ENCODE measurements at places on chromosomes 13 and 19.

- peak; percentile 65 for DNase-seq
Measured at GRCh38 chr13:24288870-24289269, 20.5 kb upstream of the C1QTNF9 start.

DNA sequence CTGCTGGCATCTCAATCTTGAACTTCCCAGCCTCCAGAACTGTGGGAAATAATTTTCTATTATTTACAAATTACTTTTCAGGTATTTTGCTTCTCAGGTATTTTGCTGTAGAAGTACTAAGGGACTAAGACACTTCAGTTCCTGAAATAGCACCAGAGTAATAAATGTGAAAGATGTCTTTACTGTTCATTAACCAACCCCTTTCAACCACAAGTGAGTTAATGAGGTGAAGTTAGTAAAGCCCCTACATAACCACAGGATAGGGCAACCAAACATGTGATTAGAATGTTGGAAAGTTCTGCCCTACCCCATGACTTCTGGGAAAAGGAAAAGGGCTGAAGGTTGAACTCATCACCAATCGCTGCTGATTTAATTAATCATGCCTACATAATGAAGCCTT lies 2.7 kb upstream of the ZNF345 start:
- DNase-seq: no peak

DNA sequence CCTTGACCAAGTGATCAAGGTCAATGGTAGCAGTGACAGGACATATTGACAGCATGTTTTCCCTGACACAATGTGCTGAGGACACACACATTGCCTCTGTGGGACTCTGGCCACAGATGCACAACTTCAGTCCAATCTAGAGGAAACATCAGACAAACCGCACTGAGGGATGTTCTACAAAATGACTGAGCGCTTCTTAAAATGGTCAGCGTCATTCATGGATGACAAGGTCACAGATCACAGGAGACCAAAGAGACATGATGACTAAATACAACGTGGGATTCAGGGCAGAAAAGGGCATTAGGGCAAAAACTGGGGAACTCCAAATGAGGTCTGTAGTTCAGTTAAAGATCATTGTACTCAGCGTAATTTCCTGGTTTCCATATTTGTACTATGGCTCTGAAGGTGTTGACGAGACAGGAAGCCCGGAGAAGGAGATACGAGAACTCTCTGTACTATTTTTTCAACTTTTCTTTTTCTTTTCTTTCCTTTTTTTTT lies 20.6 kb downstream of the PBX4 start:
- DNase-seq: no peak

- DNase-seq: no peak
Measured at GRCh38 chr13:87827479-87827878, 156.3 kb downstream of the SLITRK5 start.

- peak; percentile 38 for DNase-seq
Measured at GRCh38 chr13:21050288-21051197, 10.8 kb downstream of the LATS2 start.

GRCh38 chr13:79631051-79631659 lies 150.2 kb downstream of the NDFIP2 start:
- DNase-seq: peak; percentile 96

DNA sequence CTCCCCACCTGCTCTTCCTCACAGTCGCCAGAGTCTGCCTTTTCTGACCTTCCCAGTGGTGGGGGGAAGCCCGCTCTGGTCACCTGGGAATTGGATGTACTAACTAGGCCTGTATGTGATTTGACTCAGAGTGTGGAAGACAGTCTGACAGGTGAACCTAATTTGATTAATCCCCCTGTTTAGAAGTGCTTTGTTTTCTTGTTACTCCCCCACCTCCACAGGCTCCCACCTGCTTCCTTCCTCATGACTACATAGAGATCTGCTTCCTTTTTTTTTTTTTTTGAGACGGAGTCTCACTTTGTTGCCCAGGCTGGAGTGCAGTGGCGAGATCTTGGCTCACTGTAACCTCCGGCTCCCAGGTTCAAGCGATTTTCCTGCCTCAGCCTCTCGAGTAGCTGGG lies 44.0 kb downstream of the COG3 start:
- DNase-seq: no peak

DNA sequence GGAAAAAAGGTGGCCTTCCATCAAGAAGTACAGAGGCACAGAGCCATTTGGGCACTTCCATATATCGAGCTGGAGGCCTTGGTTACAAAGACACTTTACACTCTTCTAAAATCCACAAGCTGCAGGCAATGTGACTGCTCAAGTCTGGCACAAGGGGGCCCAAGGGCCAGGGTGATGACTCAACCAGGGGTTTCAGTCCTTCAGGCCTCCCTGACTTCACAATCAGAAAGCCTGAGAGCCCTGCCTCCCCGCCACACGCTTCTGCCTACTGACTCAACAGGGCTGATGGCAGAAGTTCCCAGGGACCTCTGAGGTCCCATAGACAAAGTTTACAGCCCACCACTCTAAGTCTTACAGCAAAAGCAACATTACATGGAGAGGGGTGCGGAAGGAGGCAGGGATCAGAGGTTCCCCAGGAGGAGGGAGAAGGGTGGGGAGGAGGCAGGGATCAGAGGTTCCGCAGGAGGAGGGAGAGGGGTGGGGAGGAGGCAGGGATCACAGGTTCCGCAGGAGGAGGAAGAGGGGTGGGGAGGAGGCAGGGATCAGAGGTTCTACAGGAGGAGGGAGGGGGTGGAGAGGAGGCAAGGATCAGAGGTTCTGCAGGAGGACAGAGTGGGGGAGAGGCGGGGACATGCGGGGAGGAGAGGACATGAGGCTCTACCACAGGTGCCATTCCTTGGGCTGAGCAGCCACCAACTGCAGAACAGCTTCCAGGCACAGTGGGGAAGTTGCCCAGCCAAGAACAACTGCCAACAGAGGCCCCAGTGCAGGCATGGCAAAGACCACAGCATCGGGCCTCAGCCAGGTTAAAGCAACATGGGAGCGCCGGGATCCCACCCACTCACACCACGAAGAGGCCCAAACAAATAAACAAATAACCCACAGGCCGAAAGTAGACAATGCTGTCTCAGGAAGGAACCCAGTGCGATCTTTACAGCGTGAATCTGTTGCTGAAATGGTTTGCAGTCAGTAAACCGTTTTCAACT lies 52.0 kb downstream of the SLC7A1 start:
- DNase-seq: peak; percentile 10

DNA sequence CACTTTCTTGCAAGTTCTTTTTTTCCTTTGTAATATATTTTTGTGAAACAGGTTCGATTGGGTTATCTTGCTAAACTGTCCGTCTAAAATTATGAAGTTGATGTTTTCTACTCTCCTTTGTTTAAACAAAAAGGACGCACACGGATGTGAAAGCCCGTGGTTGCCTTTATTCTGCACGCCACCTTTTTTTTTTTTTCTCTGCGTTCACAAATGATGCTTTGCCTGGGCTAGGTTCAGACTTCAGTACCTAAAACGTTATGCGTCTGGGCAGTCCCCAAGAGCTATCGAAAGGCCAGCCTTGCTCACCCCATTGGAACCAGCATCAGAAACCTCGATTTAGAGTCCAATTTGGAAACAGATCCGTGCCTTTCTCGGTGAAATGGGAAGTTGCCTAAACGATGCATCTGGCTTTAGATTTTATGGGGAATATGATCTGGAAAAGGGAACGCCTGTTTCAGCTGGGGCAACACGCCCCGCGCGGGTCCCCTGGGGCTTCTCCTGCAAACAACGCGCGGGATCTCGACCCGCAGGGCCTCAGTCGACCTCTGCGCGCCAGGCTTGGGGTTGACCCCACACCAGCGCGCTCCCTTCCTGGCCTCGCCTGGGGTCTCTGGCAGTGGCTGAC lies 113.9 kb downstream of the KCNRG start:
- no peak for DNase-seq

- DNase-seq: no peak
Measured at GRCh38 chr19:51644636-51645271, 1.9 kb downstream of the SIGLEC14 start.

GRCh38 chr13:112969692-112970338 lies 801 bp downstream of the MCF2L start:
- no peak for DNase-seq

DNA sequence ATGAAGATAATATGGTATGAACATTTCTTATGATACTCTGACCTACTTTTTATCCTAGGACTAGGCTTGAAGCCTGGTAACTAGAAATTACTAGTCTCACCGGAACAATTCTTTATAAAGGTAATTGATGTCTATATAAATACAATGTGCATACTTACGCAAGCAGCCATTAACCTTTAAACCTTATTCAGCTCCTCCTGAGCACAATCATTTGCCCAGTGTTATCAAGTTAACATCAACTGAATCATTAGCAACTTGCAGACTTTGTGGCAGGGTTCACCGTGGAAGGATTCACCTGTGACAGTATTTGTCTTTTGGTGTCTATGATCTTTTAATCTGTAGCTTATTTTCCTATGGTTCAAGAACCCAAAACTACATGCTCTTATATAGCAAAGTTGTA lies 508.6 kb upstream of the KLHL1 start:
- no peak for DNase-seq

DNA sequence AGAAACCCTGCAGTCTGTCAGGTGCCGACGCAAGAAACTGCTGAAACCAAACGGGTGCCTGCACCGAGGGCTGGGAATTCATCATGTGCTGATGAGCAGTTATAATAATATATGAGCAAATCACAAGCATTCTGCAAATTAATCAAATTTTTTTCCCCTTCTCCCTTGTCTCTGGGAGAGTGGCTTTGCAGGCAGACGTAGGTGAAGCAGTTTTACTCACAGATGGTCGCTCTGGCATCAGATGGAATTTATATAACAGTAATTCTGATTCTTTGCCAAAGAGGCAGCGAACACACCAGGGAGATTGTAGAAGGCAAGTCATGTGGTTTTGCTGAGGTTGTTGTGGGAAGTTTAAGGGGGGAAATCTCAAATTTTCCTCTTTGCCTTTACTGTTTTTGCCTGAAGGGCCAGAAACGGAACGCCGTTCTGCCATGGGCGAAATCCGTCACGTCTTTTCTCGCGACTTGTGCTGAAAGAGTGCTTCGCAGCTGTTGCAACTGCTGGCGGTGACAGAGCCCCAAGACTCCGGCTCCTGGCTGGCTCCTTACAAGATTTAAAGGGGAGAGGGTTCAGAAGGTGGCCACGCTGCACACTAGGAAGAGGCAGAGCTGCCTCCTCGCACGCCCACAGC lies 320.1 kb downstream of the ZNF536 start:
- DNase-seq: peak; percentile 41

GRCh38 chr13:22451327-22451741 lies 729.4 kb upstream of the SGCG start:
- no peak for DNase-seq

- no peak for DNase-seq
Measured at GRCh38 chr19:5478241-5478924, 23.2 kb downstream of the ZNRF4 start.

DNA sequence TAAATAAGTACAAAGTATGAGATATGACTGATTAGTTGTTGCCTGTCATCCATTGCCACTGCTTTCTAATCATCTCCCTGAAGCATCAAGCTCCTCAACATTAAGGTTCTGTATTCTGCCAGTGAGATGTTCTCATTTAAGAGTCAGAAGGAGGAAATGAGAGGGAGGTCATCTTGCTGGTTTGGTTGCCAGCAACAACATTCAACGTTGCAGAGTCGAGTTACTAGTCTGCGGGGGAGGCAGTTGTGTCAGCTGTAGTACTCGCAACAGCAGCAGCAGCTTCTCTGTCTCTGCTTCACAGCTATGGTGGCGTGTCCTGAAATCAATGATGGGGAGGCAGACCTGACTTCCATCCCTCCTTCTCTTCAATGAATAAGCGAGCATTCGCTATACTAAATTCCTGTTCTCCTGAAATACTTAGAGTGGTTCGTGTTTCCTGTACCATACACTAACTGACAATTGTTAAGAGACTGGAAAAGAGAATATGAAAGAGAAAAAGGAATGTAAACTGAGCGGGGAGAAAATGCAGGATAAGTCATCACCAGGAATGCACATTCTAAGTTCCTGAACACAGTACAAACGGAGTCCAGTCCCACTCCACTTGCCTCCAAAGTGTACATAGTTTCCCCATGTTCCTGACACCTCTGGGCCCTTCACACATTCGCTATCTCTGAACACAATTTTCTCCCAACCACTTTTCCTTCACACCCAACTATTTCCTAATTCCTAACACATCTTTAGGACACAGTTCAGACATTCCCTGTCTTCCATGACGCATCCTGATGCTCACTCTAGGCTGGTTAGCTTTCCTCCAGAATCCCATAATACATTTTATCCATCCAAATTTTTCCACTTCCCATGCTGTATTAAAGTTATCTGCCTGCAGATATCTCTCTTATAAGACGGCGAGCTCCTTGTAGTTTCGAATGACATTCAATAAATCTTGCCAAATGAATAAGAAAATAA lies 263.0 kb downstream of the KLF12 start:
- DNase-seq: peak; percentile 91

- no peak for DNase-seq
Measured at GRCh38 chr19:3257071-3257470, 32.6 kb downstream of the CELF5 start.

DNA sequence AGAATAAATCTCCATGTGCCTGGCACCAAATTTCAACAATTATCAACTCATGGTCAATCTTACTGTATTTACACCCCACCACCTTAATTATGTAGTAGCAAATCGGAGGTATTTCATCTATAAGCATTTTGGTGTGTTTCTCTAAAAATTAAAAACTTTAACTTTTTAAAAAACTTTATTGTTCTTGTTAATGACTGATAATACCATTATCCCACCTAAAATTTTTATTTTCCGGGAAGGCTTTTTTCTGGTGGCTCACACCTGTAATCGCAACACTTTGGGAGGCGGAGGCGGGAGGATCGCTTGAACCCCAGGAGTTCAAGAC lies 453 bp upstream of the PDCD2L start:
- no peak for DNase-seq

- no peak for DNase-seq
Measured at GRCh38 chr13:67193979-67194378, 36.2 kb downstream of the PCDH9 start.

GRCh38 chr13:27006519-27007161 lies 165.0 kb downstream of the USP12 start:
- DNase-seq: peak; percentile 52

DNA sequence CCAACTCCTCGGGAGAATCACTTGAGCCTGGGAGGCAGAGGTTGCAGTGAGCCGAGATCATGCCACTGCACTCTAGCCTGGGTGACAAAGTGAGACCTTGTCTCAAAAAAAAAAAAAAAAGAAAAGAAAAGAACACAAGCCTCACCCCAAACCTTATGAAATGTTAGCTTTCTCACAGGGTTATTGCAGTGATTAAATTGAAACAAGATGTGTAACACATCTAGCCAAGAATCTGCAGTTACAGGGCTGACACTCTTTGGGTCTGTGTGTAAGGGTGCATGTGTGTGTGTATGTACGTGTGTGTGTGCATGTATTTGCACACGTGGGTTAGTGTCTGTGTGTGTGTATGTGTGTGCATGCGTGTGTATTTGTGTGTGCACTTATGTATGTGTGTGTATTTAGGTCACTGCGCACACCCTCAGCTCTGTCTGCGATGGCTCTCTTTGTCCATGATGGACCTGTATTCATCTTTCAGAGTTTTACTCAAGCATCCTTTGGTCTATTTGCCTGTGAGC lies 336.3 kb downstream of the UQCRFS1 start:
- DNase-seq: peak; percentile 15

- no peak for DNase-seq
Measured at GRCh38 chr19:8697671-8698432, 743 bp downstream of the ACTL9 start.

GRCh38 chr13:28047757-28048388 lies 52.5 kb downstream of the FLT3 start:
- DNase-seq: no peak

- DNase-seq: peak; percentile 55
Measured at GRCh38 chr19:24054044-24054935, 32.7 kb upstream of the ZNF254 start.

- DNase-seq: peak; percentile 98
Measured at GRCh38 chr13:24160458-24161009, at the start of gene SPATA13. Gene SPATA13, plus strand, starts transcription at chr13:24160720. Its CDS starts 62,210 bp downstream, at chr13:24222930.

Data from adipocyte (in vitro differentiated cells).